ENCODE measurements at places on chromosomes 16 and 17.

DNA sequence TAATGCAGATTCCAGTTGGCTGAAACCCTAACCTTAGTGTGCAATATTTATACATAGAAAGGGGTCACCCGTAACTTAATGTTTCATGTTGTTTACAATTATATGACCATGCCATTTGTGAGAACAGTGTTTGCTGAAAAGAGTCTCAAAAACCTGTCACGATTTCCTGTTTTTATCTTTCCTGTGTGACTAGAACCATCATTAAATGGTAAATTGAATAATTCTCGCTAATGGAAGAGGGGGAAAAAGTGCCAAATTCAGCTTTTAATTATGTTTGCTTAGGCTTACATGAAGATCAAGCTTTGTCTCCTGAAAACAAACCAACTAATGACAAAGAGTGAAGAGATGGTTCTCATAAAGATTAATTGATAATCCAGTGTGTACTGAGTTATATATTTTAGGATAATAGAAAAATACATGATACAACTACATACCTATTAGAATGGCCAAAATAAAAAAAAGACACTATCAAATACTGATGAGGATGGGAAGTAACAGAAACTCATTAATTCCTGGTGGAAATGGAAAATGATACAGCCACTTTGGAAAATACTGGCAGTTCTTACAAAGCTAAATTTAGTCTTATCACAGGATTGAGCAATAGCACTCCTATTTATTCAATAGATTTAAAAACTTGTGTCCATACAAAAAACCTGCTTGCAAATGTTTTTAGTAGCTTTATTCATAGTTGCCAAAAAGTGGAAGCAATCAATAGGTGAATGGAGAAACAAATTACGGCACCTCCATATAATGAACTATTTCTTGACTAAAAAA, 141.7 kb downstream of the CDK5R1 start:
- no peak for DNase-seq

- DNase-seq: no peak
Observed at GRCh38 chr17:36011201-36011600, 6.6 kb downstream of the CCL23 start.

DNA sequence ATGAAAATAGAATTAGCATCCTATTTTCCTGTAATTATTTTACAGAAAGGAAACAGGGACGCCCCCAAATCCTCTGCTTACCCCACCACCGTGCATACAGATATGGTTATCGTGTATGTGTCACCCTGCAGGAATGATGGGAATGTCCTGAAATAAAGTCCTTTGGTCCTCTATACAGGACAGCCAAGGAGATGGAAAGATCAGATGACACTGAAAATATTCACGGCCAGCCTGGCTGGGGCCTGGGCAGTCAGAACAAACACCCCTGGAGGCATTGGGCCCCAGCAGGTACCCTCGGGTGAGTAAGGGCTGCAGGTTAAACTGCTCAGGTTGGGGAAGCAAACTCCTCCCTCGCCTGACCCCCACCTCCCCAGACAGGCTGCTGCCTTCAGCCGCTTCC, 368.0 kb downstream of the FOXL1 start:
- DNase-seq: no peak

- no peak for DNase-seq
Observed at GRCh38 chr16:29898804-29899515, 390 bp downstream of the SEZ6L2 start.

- DNase-seq: no peak
Observed at GRCh38 chr16:88601313-88602036, 31.3 kb downstream of the ZC3H18 start.

DNA sequence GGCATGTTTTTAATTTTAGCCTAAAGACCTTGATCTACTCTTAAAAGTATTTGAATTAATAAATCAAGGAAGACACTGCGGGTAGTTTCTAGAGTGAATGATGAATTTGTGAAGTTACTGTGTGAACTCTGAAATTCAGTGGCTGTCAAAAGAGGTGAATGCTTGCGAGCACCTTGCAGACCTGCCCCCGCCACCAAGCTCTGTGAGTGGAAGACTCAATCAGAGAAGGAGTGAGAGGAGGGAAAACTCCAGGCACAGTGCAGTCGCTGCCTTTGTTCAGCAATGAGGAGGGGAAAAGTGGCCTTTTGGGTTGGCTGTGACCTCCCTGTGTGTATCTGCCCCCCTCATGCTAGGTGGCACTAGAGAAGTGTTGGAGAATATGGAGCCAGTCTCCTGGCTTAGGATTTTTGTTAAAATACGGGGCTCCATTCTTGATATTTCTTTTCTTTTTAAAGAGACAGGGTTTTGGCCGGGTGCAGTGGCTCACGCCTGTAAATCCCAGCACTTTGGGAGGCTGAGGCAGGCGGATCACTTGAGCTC, 53.0 kb downstream of the LDHD start:
- DNase-seq: no peak

DNA sequence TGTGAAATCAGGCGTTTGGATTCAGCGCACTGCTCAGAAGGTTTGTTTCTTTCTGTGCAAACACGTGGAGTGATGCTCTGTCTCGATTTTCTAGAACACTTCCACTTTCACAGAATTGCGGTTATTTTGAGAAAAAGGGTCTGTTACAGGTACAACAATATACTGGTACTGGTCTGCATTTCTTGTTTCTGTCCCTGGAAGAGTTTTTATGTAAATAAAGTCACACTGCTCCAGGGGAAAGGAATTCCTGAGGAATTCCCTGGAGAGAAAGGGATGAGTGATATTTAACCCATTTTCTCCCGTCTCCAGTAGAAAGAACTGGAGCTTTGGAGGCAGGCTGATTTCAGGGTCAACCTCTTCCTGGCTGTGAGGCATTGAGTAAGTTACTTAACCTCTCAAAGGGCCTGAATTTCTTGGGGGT, 16.2 kb upstream of the RMI2 start:
- DNase-seq: no peak

GRCh38 chr17:75488693-75489510, 26.4 kb downstream of the CASKIN2 start:
- DNase-seq: no peak

DNA sequence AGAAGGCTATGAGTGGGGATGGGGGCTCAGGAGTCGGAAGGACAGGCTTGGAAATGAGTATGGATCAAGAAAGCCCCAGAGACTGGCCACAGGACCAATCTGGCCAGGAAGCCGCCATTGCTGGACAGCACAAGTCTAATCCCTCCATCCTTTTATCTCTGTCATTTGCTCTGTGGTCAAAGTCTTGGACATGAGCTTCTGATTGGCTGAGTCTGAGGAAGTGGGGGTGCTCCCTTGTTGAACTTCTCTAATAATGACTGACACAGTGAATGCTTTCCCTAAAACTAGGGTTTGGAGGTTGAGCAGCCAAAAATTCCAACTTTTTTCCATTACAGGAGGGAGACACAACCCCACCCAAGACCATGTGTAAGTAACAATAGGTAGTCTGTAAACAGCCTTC, 97.4 kb downstream of the MARF1 start:
- DNase-seq: no peak

GRCh38 chr16:70777973-70778406, 23.0 kb downstream of the VAC14 start:
- no peak for DNase-seq

- no peak for DNase-seq
Observed at GRCh38 chr16:65671071-65671470, 549.2 kb upstream of the CDH11 start.

- no peak for DNase-seq
Observed at GRCh38 chr16:27841911-27842310, 221.6 kb downstream of the GSG1L start.

- DNase-seq: no peak
Observed at GRCh38 chr17:39868554-39868942, 546 bp downstream of the ZPBP2 start.

DNA sequence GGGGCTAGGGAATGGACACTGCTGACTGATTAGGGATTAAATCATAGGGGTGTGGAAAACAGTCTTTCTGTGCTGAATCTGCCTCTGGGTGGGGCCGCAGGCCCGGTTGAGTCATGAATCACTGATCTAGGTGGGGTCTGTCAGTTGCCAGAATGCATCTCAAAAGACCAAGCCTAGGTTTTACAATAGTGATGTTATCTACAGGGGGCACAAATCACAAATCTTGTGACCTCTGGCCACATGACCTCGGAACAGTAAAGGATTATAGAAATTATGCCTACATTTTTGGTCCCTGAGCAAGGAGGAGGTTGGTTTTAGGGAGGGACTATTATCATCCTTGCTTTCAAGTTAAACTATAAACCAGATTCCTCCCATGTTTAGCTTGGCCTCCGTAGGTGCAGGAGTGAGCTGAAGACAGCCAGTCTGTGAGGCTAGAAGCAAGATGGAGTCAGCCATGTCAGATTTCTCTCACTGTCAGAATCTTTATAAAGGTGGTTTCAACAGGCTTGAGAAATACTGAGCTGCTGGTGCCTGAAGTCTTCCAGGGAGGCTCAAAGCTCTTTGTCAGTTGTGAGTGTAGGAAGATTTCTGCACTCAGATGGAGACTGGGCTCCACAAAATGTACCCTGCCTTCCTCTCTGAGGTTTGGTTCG, 12.9 kb downstream of the GNGT2 start:
- DNase-seq: no peak

DNA sequence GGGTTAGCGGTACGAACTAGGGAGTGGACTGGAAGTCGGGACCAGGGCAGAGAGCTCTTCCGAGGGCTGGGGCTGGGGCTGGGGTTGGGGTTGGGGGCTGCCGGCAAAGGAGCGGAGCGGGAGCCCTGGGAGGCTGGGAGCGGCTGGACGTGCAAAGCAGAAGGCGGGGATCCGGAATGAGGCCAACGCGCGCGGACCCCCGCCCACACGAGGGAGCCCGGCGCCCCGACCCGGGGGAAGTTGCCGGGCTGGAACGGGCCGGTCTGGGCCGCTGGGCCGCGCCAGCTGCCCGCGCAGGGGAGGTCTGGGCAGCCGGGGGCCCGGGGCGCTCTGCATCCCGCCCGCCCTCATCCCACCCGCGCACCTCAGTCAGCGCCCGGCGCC, 323 bp downstream of the ST3GAL2 start:
- DNase-seq: no peak

DNA sequence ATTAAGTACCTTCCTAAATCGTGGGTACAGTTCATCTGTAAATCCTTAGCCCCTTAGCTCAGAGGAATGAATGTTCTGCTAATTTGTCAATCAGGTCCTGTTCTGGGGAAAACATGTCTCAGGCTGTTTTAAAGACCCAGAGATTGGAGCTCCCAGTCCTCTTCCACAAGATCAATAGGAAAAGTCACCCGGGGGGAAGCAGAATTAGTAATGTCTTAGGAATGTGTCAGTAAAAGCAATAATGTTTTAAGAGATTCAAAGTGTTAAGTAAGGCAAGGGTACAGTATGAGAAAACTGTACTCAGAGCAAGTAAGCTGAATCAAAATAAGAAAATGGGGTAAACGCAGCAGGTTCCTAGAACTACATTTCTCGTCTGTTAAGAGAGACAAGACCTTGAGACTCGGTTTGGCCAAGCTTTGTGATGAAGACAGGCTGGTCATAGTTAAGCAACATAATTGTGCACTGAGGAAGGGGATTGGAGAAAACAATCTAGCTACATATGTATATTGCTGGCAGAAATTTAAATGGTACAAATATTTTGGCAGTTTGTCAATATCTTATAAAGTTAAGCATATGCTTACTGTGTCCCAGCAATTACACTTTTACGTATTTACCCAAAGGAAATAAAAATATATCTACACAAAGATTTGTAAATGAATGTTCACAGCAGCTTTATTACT, 192.9 kb upstream of the C17orf78 start:
- no peak for DNase-seq

- no peak for DNase-seq
Observed at GRCh38 chr17:37802712-37803416, 58.0 kb upstream of the HNF1B start.

DNA sequence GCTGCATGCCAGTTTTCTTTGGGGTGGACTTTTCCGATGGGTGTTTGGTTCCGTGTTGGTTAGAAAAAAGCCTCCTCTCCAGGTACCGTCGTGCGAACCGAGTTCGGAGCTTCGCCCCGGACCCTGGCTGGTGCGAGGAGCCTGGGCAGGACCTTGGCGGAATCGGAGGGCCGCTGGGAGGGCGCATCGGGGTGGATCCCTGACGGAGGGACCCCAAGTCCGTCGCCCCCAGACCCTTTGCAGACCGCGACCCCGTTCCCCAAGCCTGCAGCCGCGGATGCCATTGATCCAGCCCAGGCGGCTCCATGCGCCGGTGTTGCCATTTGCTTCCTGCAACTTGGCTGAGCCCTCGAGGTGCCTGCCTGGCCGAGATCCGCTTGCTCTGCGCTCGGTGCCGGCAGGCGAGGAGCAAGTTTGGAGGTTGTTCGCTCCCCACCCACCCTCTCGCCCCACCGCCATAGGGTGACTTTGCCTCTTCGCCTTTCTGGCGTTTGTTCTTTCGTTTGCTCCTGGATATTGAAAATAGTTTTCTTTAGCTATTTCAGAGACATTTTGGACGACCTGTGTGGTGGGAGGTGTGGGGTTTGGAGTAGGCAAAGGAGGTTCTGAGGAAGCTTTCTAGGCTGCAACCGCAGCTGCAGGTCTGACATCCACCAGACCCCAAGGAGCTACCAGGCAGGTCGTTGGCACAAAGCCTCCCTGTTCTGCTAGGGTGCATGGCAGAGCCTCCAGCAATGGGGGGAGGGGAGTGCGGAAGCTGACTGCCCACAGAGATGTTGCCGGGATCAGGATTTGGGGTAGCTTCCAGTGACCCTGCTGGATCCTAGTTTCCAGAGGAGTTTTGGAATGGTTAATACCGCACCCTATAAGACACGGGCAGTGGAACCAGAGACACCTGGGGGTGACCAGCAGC, 58.2 kb downstream of the RAP1GAP2 start:
- peak; percentile 31 for DNase-seq

DNA sequence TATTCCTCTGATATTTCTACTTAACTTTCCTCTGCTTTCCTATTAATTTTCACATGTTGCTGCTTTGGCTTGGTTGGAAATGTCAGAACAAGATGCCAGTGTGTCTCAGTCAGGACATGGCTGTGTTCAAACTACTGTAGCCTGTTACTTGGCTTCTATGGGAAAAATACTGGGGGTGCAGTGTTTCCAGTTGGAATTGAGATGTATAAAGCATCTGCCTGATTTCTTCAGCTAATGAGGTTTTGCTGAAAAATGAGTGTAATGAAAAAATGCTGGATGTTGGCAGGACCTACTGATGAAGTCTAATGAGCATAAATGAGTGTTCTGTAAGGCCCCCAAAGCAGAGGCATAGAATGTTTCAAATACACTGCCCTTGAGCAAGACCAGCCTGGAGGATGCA, 166.6 kb downstream of the PHKB start:
- no peak for DNase-seq

DNA sequence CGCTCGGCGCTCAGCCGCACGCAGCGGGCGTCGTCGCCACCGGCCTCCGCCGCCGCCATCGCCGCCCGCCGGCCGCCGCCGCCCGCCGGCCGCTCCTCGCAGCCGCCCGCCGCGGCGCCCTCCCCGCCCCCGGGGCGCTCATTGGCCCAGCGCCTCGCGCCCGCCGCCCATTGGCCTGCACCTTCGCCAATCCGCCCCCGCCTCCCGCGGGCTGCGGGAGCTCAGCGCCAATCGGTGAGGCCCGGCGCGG, at the start of gene PGP:
PGP (minus strand) TSS at position 122 of the 250 bp plus-strand sequence; CDS start at position 59, 63 bp downstream.
- no peak for DNase-seq

DNA sequence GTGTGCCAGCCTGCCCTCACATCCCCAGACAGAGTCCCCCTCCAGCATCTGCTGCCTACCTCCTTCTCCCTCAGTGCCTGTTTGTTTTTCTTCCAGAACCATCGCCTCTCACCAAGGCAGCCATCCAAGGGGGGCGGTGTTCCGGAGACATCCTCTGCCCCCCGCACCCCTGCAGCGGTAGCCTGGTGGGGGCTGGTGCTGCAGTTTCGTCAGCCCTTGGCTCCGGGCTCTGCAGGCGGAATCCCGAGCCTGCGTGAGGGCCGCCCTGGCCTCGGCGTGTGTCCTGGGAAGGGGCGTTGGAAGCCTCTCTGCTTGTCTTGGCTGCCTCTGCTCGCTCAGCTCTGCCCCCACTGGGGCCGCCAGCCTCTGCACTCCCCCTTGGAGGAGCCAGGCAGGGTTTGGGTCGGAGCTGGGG, 126.0 kb upstream of the CIBAR2 start:
- DNase-seq: no peak
